ENCODE measurements at places on chromosomes 11 and 22. TPM values are rescaled to one million over a fixed set of nuclear protein-coding genes. Genes with fewer than 3 reads are reported as not detected.

DNA sequence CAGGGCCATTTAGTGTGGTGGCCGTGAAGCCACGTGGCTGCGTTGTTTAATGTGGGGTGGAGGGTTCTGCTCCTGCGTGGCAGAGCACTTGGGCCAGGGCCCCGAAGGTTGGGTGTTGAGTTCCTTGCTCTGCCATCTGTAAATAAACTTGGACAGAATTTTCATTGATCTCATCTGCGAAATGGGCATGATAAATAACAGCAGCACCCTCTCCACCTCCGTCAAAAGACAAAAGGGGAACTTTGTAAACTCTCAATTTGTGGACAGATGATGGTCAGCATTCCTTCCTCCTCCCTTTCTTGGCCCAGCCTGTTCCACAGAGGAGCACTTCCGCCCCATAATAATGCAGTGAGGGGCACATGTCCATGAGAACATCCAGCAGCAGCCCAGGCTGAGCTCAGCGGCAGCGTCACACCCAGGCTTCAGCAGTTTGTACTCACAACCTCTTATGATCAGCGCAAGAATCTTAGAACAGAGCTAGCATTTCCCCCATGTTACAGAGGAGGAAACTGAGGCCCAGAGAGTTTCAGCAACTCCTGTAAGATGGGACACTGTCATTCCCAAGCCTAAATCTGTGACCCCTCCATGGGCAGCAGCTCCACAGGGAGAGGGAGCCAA lies 874.5 kb downstream of the BRD1 start:
- no peak for DNase-seq

- DNase-seq = no peak
Observed at GRCh38 chr11:1450344-1450875, 36.2 kb downstream of the MOB2 start.

GRCh38 chr22:48858121-48858520 lies 969.6 kb downstream of the BRD1 start:
- DNase-seq = no peak

DNA sequence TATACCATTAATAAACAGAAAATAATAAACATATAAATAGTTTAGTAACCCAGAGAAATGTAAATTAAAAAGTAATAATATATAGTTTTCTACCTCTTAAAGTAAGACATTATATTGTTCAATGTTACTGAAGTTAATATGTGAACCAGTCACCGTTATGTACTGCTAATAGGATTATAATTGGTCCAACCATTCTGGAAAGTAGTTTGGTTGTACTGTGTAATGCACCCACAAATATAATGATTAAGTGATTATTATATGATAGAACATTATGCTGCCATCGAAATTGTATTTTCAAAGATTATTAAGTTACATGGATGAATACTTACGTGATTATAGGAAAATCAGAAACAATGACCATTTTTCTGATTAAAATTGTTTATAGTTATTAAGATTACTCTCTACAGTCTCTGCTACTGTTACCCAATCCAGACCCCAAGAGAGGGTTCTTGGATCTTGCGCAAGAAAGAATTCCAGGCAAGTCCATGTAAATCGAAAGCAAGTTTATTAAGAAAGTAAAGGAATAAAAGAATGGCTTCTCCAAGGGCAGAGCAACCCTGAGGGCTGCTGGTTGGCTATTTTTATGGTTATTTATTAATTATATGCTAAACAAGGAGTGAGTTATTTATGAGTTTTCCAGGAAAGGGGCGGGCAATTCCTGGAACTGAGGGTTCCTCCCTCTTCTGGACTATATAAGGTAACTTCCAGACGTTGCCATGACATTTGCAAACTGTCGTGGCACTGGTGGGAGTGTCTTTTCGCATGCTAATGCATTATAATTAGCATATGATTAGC lies 50.1 kb downstream of the ACER3 start:
- no peak for DNase-seq

GRCh38 chr11:8099291-8099899 lies 18.4 kb downstream of the TUB start:
- peak; percentile 42 for DNase-seq

DNA sequence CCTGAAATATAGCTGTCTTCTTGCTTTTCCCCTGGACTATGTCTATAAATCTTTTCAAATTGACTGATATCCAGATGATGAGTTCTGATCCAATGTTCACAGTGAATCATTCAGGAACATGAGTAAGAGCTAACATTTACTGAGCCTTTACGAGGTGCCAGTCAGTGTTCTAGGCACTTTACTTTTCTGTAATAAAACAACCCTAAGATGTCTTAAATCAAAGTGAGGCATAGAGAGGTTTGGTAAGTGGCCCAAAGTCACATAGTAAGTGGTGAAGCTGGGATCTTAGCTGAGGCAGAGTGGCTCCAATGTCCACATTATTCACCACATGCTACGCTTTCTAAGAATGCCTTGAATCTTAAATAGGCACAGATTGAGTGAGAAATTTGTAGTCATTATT lies 79.9 kb upstream of the OR4C15 start:
- no peak for DNase-seq

DNA sequence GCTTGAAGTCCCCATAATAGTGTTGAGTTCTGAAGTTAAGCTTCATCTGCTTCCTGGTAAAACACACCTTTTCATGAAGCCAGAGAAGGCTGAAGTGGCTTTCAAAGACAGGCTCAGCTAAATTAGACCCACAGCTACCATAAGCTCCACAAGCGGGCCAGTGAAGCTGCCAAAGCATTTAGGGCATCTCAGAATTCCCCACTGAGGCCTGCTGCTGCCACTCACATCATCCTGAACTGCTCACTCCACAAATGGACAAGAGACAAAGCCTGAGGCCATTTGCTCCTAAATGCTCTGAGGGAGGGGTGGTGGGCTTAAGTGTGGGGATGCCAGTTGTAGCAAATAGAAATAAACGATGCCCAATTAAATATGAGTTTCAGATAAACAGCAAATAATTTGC lies 14.6 kb downstream of the CCDC83 start:
- no peak for DNase-seq

DNA sequence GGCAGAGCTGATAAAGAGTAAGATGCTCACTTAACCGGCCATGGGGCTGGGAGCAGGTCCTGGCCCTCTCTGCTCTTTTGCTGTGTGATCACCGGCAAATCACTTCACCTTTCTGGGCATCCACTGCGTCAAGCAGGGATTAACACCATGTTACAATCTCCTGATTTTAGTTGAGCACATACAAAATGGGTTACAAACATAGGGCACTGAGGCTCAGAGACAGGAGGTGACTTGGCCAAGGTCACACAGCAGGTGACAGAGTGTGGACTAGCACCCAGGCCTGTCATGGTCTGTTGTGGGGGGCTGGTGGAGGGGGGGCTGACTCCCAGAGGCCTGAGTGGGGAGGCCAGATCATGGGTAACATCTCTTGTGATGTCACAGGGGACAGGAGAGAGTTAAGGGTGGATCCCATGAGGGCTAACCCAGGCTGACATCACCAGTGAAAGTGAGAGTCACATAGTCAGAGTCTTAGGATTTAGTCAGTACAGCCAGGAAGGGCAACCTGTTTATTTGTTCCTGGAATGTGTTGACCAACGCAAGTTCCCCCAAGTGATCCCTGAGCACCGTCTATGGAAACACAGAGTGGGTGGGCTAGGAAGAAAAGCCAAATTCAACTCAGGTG lies 27.8 kb downstream of the GDPD5 start:
- DNase-seq = no peak

DNA sequence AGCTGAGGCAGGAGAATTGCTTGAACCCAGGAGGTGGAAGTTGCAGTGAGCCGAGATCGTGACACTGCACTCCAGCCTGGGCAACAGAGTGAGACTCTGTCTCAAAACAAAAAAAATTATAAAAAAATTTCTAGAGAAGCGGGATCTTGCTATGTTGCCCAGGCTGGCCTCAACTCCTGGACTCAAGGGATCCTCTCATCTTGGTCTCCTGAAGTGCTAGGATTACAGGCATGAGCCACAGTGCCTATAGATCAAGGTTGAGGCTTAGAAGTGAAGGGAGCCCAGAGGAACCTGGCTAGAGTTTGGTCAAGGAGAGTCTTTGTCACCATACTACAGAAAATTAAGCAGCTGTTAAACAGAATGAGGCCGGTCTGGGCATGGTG lies 1.4 kb upstream of the MCM5 start:
- DNase-seq = no peak

GRCh38 chr11:12106501-12106900 lies 3.9 kb upstream of the MICAL2 start:
- DNase-seq = no peak

DNA sequence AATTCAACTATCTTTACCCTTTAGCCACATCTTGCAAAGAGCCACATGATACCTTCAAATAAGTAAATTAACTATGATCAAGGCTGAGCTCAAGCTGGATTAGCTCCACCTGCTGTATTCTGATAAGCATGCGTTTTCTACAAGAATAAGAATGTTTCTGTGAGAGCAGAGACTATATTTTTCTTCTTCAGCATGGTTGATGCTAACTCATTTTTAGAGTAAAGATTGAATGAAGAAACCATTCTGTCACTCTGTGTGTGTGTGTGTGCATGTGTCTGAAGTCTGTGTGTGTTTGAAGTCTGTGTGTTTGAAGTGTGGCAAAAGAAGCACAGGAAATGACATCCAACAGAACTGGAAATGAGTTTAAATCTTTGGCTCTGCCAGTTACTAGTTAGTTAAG lies 12.0 kb upstream of the LAYN start:
- no peak for DNase-seq

DNA sequence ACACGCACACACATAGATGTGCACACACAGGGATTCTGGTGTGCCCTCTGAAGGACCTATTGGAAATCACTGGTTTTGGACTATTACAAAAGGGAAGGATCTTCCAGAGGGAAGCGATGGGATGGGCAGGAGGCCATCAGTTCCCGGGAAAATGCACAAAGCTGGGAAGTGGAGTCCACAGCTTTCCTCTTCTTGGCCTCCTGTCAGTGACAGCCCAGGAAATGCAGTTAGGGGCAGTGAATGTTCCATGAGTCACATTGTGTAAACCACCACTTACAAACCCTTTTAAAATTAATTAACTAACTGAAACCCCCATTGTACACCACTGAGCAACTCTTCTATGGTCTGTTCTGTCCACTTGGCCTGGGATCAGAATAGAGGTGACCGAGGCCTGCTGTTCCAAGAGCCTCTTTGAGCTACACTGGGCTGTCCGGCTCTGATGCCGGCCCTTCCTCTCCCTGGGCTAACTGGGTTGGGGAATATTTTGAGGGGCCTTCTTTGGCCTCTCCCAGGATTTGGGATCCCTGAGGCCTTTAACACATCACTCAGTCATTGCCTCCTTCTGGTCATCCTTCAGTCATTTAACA lies 137.7 kb downstream of the FEZ1 start:
- DNase-seq = no peak

DNA sequence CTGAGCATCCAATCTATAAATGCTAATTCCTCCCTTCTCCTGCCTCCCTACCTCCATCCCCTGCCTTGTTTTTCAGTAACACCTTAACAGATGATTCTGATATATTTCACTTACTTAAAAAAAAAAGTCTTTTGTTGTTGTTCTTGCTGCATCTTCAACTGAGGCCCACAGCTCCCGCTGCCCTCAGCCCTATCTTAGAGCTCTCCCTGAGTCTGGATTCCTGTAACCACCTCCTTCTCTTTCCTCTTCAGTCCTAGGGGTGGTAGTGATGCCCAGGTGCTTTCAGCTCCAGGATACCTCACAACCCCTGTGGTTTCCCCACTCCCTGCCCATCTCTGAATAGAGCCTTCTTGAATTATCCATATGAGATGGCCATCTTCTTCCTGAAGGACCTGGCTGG lies 3.7 kb upstream of the KCNE3 start:
- no peak for DNase-seq

- DNase-seq = no peak
Observed at GRCh38 chr22:27241430-27242321, 559.9 kb downstream of the MN1 start.

GRCh38 chr11:116986521-116987105 lies 111.6 kb downstream of the SIK3 start:
- DNase-seq = no peak

- no peak for DNase-seq
Observed at GRCh38 chr22:22773979-22774604, 113.5 kb upstream of the IGLL5 start.

DNA sequence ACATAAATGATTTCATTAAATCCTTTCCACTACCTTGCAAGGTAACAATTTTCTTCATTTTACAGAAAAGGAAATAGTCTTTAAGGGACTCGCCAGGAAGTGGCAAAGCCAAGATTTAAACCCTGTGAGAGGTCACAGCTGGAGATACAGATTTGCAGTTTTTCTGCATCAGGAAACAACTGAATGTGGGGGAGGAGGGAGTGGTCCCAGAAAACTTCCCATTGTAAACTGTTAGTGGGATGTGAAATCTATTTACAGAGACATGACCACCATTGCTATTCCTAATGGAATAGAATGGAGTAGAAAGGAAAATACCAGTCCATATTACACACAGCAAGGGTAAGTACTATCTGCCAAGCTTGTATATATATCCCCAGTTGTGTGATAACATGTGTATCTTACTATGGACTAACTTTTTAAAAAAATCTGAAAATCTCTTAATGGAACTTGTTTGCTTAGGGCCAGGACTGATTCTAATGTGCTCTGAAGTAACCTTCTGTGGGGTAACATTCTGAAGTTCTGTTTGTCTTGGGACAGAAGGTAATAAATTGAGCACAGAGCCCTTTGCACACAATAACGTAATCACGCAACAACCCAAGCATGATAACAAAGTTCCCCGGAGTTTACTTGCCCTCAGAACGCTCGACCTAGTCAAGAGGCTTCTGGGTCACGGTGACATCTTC lies 10.9 kb upstream of the TSKU start:
- DNase-seq = no peak

GRCh38 chr22:29951791-29952413 lies 68.9 kb downstream of the MTMR3 start:
- DNase-seq = no peak

TRIM21 gene
- polyA plus RNA-seq = 20.6 TPM

RAG2 gene
- polyA plus RNA-seq = 1.1 TPM

CALCB gene
- polyA plus RNA-seq = 0.19 TPM

INS gene
- polyA plus RNA-seq = not detected

ADM2 gene
- polyA plus RNA-seq = 7.4 TPM

NDUFC2 gene
- polyA plus RNA-seq = 165 TPM

OR2AT4 gene
- 0.04 TPM for polyA plus RNA-seq

NKAPD1 gene
- 49.6 TPM for polyA plus RNA-seq

SEC14L6 gene
- polyA plus RNA-seq = 10.0 TPM

PGAP2 gene
- polyA plus RNA-seq = 28.2 TPM

PTPRCAP gene
- 2.4 TPM for polyA plus RNA-seq

KCNK4 gene
- not detected for polyA plus RNA-seq

SLC35E4 gene
- 2.1 TPM for polyA plus RNA-seq

BATF2 gene
- 2.7 TPM for polyA plus RNA-seq

CD248 gene
- polyA plus RNA-seq = 67.5 TPM

Measured in left renal pelvis (tissue), 4 donors.